ENCODE measurements at places on chromosomes 2 and 18.
A peak's percentile ranks its signal among the peaks of the same experiment; 100 is the strongest.

DNA sequence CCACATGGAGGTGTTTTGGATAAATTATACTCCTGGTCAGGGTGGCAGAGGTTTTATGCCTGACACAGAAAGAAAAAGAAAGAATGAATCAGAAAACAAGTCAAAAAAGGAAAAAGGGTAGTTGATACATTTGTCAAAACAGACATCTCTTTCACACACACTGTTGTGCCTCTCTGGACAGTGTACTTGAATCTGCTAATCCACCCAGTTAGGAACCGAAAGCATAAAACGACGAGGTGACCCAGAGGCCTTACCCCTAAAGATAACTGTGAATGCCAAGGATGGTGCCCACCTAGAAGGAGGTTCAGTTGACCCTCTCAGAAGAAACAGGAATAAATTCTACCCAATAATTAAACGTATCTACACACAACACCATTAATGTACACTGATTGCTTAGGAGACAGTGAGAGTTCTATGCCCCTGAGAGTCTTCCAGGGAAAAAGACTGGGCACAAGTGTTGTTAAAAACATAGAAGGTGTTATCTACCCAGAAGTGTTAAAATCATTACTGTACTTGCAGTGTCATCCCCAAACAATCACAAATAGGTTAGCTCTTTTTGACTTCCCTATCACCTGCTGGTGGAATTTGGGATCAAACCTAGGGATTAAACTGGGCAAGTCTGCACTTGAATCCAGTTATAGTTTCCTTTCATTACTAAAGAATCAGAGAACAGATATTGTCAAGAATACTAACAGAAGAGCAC is 123.2 kb upstream of the DNAJC10 start:
- DNase-seq = no peak

- peak; percentile 49 for DNase-seq
These were observed 28.4 kb upstream of the PUM2 start for GRCh38 chr2:20378891-20379519.

DNA sequence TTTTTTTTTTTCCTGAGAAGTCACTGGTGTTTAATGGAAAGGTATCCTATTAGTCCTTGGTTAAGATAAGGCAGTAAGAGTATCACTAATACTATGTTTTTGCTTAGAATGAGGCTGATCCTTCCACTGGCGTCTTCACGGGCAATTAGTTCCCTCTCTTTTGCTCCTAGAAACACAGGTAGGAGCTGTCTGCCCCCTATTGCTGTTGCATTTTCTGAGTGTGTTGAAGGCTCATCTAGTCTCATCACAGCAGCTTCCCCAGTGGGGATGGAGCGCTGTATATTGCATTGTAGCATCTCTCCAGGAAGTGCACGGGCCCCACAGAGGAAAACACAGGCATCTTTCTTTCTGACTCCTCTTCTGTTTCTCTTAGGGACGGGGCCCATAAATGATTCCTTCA is 145.0 kb downstream of the NAPG start:
- DNase-seq = no peak

DNA sequence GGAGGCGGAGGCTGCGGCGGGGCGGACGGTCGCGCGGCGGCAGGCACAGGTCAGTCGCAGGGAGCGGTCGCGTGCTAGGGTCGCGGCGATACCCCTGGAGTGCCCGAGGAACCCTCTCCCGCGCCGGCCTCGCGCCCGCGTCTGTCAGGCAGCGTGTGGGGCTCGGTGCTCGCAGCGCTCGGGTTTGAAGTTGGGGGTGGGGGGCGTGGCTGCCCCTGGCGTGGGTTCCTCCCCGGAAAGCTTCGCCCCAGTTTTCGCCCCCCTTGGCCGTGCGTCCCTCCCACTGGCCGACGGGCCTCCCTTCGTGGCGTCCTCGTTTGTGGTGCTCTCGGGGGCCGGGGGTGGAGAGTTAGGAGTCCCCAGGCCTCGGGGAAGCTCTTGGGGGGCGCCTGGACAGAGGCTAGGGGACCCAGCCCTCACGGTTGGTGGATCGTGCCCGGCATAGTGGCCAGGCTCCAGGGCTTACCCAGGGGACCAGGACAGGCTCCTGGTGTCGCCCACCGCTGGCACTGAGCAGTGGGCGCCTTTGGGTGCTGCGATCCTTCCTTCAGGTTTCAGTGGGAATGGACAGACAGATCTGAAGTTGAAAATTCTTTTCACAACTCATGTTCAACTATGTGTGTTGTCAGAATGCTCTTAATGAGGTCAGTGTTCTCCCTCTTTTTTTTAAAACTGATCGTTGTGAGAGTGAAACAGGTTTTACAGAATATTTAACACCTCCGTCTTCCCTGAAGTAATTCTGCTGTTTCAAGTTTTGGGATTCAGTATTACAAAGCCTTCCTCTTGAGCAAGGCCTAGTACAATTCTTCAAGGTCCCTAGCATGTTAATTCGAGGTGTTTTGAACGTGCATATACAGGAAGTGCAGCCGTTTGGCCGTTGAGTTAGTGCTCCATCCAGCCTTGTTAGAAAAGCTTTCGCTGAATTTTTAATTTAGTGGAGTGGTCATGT is 604 bp downstream of the RALBP1 start:
- no peak for DNase-seq

DNA sequence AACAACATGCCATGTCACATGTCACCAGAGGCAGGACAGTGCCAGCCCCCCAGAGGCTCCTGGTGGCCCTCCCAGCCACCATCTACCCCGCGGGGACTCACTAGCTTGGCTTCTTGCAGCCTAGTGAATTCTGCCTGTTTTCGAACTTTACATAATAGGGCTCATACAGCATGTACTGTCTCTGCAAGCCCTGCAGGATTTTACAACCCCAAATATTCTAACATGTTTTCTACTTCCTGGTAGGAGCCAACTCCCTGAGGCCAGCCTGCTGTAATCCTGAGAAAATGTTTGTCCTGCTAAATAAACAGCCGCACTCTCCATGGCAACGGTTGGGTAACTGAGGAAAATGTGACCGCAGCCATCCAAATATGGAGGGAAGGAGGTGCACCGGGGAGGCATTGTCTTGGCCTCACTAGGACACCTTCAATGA is 2.7 kb downstream of the PER2 start:
- peak; percentile 80 for DNase-seq

- DNase-seq = no peak
These were observed 109.6 kb downstream of the APOB start for GRCh38 chr2:20934236-20934635.

GRCh38 chr2:160820691-160821090 is 327.1 kb upstream of the RBMS1 start:
- DNase-seq = no peak

DNA sequence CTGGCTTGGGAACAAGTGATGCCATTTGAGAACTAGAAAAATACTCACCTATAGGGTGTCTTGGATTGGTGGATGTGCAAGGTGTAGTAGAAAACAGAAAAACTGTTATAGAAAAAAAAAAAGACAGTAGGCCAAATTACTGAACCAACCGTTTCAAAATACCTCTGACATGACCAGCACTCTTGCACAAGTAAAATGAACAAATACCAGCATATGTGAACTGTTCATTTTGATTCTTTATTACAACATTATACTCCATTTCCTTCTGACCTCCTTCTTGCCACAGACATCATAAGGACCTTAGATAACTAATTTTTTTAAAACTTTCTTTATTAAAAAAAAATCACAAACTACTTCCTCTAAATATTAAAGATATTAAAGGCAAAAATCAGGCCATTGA is 125.5 kb downstream of the ATAD2B start:
- no peak for DNase-seq

DNA sequence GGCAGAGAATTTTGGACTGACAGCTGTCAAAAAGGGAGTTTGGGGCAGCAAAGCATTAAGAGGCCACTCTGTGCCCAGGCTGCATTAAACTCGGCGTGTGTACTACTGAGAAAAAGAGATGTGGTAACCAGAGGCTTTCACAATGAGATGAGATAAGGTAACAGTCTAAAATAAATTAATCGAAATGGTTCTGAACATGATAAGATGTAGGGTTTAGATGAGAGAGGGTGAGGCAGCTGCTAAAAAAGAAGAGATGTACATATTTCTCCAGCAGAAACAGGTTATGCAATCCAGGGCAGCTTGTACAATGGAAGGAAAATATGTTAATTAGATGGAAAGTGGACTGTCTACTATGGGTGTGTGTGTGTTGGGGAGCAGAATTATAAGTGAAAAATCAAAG is 39.2 kb upstream of the ACTR3 start:
- no peak for DNase-seq

GRCh38 chr18:73979742-73980141 is 167.9 kb downstream of the FBXO15 start:
- DNase-seq = no peak

- DNase-seq = no peak
These were observed 122.4 kb downstream of the NFATC1 start for GRCh38 chr18:79518028-79518682.

GRCh38 chr2:83908750-83909149 is 550.3 kb downstream of the SUCLG1 start:
- no peak for DNase-seq

DNA sequence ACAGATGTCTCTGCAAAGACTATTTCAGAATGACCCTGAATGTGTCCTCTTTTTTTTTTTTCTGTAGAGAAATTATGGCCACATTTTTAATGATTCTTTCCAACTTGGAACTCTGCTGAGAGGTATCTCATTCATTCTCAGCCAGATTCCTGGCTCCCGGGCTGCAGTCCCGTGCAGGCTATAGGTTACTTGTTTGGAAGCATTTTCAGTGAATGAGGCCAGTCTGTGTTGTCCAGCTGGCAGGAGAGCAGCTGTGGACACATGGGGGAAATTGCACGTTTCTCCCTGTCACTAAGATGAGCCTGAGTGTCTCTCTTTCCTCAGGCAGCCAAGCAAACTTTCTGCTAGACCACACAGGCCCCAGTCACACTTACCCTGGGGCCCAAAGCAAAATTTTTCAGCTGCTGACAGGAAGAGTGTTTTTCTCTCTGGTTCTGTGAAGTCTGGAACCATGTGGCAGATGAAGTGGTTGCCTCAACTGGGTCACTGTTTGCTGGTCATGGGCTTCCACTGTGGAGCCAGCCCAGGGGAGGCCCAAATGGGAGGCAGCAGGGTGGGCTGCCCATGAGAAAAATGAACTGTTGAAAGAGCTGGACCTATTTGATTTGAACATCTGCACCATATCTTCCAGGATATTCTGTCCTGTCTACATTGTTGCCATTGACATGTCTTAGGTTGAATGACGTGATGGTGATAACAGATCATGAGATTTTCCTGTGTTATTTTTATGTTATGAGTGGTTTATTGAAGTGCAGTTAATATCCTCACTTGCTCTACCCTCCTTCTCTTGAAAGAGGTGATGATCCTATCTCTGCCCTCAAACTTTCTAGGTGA is 431.2 kb downstream of the LPIN1 start:
- DNase-seq = no peak

GRCh38 chr2:217277646-217278398 is 418.0 kb upstream of the TNP1 start:
- DNase-seq = peak; percentile 82

DNA sequence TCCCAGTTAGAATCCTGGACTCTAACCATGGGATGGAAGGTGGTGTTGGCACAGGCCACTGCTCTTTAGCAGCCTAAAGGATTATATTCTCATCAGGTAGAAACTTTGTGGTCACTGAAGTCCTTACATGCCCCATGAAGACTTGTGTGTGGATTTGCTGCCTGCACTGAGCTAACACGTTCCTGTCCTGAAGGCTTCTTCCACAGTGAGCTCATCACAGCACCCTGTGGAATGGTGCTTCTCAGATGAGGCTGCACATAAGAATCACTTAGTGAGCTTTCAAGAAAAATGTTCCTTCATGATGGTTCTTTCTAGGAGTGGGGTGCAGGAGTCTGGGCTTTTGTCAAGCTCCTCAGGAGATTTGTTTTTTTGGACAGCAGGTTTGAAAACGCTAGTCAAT is 26.8 kb downstream of the STAMBP start:
- DNase-seq = no peak

GRCh38 chr2:68302281-68302875 is 17.4 kb downstream of the CNRIP1 start:
- no peak for DNase-seq

GRCh38 chr2:154532763-154533162 is 165.7 kb upstream of the KCNJ3 start:
- no peak for DNase-seq

- no peak for DNase-seq
These were observed 8.6 kb downstream of the SH3RF3 start for GRCh38 chr2:109137616-109138015.

- no peak for DNase-seq
These were observed 132.8 kb downstream of the THADA start for GRCh38 chr2:43462866-43463641.

All from RCC 7860 (cell line).